ENCODE measurements at places on chromosomes 13 and 19.
A peak's percentile ranks its signal among the peaks of the same experiment; 100 is the strongest.

DNA sequence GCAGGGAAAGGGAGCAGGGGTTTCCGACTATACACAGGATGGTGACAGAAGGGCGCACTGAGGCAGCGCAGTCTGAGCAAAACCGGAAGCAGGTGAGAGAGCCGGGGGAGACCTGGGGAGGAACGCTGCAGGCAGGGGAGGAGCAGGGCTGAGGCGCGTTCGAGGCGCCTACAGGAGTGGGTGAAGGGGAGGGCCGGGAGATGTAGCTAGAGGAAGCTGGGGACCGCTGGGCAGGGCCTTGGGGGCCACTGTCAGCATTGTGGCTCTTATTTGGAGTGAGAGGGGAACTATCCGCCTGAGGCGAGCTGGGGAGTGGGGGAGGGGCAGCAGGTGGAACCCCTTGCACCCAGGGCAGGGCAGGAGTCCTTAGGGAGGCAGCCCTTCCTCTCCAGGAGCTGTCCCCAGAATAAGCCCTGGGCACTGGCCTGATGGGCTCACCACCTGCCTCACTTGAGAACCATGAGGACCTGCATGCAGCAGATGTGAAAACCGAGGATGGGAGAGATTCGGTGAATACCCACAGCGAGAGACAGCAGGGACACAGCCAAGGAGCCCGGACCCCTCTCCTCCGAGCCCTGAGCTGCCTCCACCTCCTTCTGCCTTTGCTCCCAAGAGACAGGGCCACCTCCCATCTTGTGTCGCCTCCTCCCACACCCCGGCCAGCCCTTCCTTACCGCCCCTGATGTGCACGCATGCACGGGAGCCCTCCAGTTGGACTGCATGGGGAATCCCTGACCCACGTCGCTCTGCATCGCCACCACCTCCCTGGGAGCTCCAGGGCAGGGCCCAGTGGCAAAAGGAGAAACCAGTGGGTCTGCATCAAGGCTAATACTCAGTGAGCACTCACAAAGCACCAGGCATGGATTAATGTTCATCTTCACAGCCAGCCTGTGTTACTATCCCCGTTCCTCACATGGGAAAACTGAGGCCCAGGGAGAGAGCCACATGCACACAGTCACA lies 10.3 kb downstream of the AKT2 start:
- DNase-seq, result no peak

DNA sequence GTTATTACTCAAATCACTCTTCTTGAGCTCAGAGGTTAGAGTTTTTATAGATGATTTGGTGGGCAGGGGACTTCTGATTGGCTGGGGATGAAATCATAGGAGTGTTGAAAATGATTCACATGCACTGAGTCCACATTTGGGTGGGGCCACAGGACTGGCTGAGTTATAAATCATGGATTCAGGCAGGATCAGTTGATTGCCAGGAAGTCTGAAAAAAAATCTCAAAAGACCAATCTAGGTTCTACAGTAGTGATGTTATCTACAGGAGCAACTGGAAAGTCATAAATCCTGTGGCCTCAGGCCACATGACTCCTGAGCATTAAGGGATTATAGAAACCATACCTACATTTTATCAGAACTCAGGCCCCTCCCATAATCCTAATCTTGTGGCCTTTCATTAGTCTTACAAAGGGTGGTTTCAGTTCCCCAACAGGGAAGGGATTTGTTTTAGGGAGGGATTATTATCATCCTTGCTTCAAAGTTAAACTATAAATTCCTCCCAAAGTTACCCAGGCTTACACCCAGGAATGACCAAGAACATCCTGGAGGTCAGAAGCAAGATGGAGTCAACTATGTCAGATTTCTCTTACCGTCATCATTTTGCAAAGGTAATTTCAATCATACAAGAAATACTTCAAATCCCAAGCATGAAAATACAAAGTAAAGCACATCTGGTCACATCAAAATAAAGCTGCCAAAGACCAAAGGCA lies 5.6 kb upstream of the CCDC70 start:
- no peak for DNase-seq

GRCh38 chr19:30439310-30439709 lies 67.1 kb downstream of the ZNF536 start:
- no peak for DNase-seq

DNA sequence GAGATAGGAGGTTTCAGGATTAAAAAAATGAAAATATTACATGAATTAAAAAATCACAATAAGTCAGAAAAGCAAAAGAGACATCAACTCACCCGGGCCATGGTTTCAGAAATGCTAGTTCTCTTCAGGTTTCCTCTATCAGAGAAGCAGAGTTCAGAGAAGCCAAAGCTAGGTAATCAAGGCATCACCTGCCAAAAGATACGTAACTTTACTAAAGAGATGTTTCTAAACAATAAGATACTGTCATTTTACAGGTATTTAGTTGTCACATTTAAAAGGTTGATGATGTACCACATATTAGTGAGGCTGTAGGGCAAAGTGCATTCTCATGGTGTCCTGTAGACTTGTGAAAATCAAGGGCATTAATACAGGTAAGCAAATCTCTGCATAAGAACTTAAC lies 51.2 kb downstream of the ZNF45 start:
- no peak for DNase-seq

DNA sequence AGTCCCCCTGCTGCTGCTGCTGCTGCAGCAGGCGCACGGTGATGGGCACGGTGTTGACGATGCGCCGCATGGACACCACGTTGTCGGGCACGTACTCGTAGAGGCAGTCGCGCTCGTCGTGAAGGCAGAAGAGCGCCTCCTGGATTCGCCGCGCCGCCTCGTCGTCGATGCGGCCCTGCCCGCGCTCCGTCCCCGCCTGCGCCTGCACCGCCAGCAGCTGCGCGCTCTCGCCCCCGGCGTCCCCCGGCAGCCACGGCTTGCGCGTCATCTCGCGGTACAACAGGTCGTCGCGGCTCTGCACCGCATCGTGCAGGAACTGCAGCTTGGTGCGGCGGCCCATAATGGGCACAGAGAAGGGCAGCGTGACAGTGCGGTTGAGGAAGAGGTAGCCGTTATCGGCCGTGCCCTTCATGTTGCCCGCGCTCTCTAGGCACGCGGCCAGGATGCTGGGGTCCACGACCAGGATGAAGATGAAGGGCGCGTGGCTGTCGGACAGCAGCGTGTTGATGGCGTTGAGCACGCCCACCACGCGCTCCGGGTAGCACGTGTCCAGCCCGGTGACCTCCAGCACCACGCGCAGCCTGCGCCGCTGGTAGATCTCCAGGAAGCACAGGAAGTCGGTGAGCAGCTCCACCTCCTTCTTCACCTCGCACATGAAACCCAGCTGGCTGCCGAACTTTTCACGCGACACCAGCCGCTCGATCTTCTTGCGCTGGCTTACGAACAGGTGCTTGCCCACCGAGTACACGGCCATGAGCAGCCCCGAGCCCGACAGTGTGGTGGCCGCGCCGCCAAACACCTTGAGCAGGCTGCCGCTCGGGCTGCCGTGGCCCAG lies 8.1 kb downstream of the NKPD1 start:
- peak; percentile 85 for DNase-seq

DNA sequence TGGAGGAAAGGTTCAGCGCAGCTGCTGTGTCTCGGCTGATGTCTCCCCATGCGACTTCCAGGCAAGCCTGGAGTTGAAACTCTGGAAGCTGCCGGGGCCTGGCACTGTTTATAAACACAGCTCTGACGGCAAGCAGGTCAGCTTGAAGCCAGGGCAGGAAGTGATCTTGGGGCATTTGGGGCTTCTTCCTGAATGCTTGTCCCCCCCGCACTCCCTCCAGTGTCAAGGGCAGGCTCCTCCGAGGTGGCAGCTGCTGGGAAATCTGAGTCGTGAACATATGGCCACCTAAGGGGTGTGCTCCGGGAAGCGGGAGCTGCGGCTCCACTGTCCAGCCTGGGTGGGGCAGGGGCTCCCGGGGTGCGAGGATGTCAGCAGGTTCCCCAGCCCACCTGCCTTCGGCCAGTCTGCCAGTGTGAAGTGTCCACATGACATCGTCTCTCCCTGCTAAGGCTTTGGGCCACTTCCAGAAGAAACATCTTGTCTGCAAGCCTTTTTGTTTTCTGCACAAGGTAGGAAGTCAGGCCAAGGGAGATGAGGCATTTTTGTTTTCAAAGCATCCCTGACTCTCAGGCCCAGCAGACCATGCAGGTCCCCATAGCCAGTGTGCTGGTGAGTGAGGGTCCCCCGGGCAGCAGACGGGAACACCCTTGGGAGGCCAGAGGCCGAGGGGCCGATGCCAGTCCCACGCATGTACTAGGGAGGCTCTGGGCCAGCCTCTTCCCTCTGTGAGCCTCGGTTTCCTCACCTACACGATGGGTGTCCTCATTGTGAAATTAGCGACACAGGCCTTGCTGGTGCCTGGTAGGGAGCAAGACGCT lies 2.7 kb downstream of the PIAS4 start:
- no peak for DNase-seq
